Activated T-cell treated with anti-CD3 and anti-CD28 coated beads for 24 hours (primary cell): ENCODE measurements at places on chromosomes 3 and 15.

- DNase-seq, result no peak
Measured at GRCh38 chr15:78620527-78621421, at the start of gene CHRNA3. Gene CHRNA3 (minus strand): TSS chr15:78620996. CDS start chr15:78620794, 202 bp downstream.

DNA sequence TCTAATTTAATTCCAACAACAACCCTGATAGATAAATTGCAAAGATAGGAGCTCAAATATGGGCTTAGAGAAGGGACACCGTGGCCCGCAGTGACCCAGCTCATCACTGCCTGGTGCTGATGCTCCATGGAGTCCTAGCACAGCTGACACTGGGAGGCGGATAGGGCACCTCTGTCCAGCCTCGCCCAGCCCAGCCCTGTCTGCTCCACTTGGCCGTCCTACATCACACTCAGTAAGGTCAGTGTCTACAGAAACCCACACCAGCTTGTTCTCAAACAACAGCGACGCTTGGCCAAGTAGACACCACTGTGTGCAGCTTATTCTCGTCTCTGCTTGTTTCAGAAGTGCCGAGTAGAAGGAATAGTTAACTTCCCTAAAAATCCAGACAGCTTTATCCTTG is 33.9 kb downstream of the GABRB3 start:
- no peak for DNase-seq

DNA sequence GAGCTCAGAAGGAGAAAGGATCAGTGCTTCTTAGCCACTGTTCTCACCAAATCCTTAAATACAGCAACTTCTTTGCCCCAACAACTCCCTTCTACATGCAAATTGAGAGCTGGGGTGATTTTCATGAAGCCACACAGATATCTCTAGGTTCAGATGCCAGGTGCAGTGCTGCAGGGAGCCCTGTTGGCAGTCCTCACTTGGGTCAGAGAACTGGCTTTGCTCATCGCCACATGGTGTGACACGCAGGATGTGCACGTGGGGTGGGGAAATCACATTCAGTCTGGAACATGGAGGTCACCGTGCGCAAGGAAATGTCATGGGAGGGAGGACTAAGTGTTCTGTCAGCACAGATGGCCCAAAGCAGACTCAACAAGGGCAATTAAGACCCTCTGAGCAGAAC is 103.8 kb downstream of the WDR76 start:
- DNase-seq, result no peak

DNA sequence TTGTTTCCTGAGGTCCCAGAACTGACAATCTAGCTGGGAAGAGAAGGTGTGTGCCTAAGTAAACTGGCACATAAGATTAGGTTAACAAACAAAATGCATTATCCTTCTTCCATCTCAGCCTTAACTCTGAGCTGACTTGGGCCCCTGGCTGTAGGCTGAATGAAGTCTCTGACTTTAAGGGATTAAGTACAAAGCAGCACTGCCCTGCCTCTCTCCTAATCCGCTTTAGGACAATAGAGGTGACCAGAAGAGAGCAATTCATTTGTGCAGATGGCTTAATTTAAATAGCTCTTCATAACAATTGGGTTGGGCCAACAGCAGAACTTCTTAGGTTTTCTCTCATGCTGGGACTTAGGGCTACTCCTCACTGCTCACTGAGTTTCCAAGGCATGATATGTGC is 181.6 kb upstream of the SOX14 start:
- no peak for DNase-seq

GRCh38 chr15:68526269-68526668 is 52.5 kb upstream of the CORO2B start:
- no peak for DNase-seq

GRCh38 chr3:56939834-56940233 is 120.6 kb upstream of the SPATA12 start:
- no peak for DNase-seq

- DNase-seq, result no peak
Measured at GRCh38 chr15:62494197-62494596, 329.1 kb upstream of the C2CD4B start.

- no peak for DNase-seq
Measured at GRCh38 chr3:194196876-194197275, 60.9 kb downstream of the HES1 start.

GRCh38 chr3:127135241-127136023 is 57.5 kb upstream of the PRR23E start:
- DNase-seq, result no peak

DNA sequence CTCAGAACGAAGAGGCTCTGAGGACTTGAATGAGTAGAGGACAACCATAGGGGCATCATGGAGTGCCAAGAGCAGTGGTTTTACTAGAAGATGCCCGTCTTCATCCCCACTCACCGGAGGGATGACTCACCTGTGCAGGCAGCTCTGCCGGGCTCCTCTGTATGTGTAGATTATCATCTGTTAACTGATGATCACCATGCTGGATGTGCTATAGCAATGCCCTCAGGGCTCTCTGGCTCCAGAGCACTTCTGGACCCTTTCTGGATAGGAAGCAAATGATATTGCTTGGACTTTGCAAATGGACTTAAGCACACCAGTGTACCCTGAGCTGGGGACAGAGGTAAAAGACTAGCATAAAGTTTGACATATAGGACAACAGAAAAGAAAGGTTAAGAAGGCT is 10.2 kb upstream of the TGFBR2 start:
- no peak for DNase-seq

- DNase-seq, result no peak
Measured at GRCh38 chr15:96746665-96747064, 416.2 kb downstream of the NR2F2 start.

DNA sequence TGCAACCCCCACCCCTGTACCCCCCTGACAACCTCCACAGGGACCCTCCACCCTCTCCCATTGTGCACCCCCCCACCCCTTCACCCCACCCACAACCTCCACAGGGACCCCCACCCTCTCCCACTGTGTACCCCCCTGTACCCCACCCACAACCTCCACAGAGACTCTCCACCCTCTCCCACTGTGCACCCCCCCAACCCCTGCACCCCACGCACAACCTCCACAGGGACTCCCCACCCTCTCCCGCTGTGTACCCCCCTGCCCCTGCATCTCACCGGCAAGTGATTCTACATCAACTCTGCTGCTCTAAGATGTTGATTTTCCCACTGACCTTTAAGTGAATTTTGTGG is 51.5 kb upstream of the RPL32 start:
- no peak for DNase-seq

DNA sequence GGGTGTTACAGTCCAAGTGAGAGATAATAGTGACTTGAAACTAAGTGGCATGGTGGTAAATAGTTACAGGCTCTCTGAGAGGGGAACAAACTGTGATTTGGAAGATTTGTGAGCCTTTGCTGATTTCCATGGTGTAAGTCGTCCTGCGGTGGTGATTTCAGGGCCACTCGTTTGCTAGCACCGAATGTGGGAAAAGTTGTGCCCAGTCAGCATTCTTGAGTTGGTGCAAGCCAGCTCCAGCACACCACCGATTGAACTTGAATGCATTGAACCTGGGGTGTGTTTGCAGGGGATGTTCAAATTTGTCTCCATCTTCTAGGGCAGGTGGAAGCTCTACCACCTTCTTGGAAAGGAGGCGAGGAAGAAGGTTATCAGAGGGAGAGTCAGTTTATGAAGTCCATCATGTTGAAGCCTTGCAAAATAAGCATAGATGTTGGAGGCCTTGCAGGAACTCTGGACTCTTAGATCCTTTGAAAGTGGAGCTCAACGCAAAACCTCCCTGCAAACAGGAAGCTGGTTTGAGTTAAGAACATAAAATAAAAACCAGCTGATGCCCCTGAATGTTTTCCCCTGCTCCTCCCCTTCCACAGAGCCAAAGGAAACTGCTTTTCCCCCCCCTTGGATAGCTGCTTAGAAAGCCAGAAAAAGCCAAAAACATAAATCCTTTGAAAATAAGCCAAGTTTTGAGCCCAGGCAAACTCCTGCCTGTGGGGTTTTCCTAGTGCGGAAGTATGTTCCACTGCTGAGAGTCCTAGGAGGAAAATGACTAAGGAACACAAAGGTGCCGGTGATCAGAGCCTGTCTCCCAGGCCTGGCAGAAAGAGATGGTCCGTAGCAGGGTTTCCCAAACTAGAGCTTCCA is 21.9 kb downstream of the MAPKBP1 start:
- no peak for DNase-seq

GRCh38 chr15:73931441-73931840 is 5.2 kb downstream of the LOXL1 start:
- no peak for DNase-seq

- DNase-seq, result no peak
Measured at GRCh38 chr3:30933478-30934207, 39.2 kb upstream of the GADL1 start.

- DNase-seq, result no peak
Measured at GRCh38 chr15:53457479-53457878, 302.0 kb downstream of the WDR72 start.

DNA sequence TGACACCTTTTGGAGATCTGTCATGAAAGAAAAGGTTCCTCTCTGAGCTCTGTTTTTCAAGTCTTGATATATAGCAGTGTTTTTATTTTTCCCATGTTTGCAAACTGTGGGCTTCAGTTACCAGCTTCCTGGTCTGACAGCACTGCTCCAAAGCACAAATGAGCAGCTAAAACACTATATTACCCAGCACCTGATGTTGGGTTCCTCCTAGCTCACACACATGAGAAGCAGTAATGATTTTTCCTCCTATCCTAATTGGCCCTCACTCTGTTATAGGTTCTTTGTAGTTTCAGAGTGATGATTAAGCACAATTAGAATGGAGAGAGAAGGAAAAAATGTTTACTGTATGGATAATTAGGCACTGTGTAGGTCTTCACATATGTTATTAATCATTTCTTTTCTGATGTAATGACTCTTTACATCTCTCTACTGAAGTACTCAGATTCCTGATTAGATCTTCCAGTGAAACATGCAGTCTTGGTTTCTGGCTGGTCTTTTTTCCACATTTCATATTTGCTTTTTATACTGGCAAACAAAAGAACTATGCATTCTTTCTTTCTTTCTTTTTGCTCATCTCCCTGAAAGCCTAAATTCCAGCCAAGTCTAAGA is 939.7 kb downstream of the NSUN3 start:
- no peak for DNase-seq

- no peak for DNase-seq
Measured at GRCh38 chr3:120153294-120153693, 59.0 kb upstream of the GSK3B start.

DNA sequence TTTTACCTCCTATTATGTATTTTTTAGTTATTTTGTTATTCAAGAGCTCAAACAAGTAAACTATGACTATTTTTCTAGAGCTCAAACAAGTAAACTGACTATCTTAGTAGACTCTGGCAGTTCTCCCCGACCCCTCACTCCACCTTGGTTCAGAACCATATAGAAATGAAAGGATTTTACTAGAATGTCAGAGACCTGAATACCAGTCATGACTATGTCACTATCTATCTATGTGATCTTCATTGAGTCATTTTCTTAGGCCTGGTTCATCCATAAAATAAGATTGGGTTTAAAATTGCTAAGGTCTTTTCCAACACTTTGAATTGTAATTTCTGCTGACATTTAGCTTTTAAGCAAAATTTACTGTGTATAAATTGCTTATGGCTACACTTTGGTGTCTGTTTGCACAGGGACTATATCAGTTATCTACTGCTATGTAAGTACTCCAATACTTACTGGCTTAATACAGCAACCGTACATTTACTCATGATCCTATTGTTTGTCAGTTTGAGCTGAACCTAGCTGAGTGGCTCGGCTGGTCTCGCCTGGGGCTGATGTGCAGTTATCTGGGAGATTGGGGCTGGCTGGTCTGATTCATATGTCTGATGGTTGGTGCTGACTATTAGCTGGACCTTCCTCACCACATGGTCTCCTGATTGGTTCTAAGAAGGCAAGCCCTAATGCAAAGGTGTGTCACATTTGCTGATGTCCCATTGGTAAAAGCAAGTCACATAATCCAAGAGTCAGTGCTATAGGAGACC is 37.0 kb downstream of the RASA2 start:
- DNase-seq, result no peak

GRCh38 chr15:94930960-94931359 is 699.6 kb downstream of the MCTP2 start:
- DNase-seq, result no peak

- DNase-seq, result no peak
Measured at GRCh38 chr15:27638958-27639357, 460.2 kb downstream of the OCA2 start.

- peak; percentile 17 for DNase-seq
Measured at GRCh38 chr15:55108858-55109518, 87.8 kb downstream of the RSL24D1 start.

DNA sequence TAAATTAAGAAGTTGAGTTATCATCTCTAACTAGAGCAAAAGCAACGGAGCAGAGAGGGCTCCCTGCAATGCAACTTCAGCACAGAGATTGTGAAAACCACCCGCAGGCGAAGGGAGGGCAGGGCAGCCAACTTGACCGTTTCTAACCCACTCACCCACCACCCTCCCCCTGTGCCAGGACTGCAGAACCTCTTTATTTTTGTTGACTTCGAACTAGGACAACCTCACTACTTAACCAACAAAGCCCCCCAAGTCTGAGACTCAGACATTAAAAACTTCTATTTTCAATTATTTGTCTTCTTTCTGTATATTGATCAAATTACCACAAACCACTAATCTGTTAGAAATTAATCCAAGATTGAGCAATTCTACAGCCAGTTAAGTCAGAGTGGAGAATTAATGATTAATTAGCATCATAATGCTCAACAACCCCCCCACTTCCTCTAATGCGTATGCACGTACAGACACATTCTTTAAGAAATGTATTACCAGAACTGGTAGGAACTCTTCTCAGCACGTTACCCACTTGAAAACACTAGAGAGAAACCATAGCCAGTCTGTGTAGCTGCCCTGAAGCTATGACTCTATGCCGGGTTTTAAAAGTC is 2.0 kb downstream of the MGLL start:
- no peak for DNase-seq

DNA sequence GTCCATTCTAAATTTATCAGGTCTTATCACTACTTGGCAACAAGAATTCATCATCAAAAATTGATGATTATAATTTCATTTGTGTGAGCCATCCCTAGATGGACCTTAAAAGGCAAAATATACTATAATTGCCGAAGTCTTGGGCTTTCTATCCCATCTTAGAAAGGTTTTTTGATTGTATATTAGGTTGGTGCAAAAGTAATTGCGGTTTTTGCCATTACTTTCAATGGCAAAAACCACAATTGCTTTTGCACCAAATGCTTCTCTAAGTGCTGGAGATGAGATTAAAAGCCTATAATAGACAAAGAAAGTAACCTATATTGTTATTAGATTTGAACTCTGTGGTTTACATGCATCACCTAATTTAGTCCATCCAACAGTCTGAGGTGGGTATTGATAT is 612.9 kb downstream of the ZNF385D start:
- no peak for DNase-seq

DNA sequence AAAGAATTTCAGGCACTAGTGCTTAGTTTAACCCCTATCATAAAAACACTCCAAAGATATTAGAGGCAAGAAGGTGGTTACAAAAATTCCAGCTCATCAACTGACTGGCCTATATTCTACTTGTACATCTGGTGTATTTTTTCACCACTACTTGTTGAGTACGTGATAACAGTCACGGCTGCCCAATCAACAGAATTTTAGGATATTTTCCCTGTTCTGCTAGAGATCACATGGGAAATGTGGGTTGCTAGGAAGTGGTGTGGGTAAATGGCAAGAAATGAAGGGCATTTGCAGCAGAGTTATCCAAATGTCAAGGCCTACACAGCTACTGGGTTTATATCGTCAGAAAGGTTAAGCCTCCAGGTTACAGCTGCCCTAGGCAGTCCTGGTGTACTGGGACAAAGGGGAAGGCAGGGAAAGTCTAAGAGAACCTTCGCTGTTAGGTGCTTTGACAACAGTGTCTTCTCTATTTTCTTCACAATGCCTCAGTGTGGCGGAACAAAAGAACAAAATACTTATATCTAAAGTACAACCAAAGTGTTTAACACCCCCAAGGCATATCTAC is 81.9 kb downstream of the FMN1 start:
- no peak for DNase-seq

- DNase-seq, result no peak
Measured at GRCh38 chr3:62529230-62529629, 155.9 kb upstream of the FEZF2 start.
